Kidney (tissue), 22 donors: ENCODE measurements at places on chromosomes 6 and 20. TPM values are rescaled to one million over a fixed set of nuclear protein-coding genes. Genes with fewer than 3 reads are reported as not detected.

Gene LHFPL5
- 0.47 TPM for total RNA-seq

GRCh38 chr6:143607974-143608373 lies 69.8 kb upstream of the PHACTR2 start:
- H3K4me1 ChIP-seq: no peaks in the 10 kb centered on the region
- H3K4me3 ChIP-seq: no peak overlapping the region
- DNase-seq: no peak
- H3K27ac ChIP-seq: no peak overlapping the region
- no peaks in the 10 kb centered on the region for H3K36me3 ChIP-seq

- DNase-seq: no peak
- no peaks in the 10 kb centered on the region for H3K36me3 ChIP-seq
- H3K4me1 ChIP-seq: no peaks in the 10 kb centered on the region
- H3K27ac ChIP-seq: no peak overlapping the region
- no peak overlapping the region for H3K4me3 ChIP-seq
Observed at GRCh38 chr6:121055572-121056163, 278.6 kb downstream of the TBC1D32 start.

Gene MYH7B
- total RNA-seq: 0.76 TPM

DNA sequence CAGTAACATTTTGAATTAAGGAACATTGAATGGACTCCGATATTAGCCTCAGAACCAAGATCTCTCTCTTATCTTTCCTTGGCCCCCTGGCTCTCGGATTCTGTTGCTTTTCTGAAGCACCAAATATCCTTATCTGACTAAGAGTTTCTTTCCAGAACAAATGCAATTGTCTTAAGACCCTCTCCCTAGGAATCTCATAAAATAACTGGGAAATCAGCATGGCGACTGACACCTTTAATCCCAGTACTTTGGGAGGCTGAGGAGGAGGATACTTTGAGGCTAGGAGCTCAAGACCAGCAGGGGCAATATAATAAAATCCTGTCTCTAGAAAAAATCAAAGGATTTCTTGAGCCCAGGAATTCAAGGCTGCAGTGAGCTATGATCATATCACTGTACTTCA lies 984.5 kb downstream of the HACE1 start:
- H3K27me3 ChIP-seq: no peaks in the 10 kb centered on the region
- no peaks in the 10 kb centered on the region for H3K36me3 ChIP-seq
- no peaks in the 10 kb centered on the region for H3K4me1 ChIP-seq
- no peak overlapping the region for H3K27ac ChIP-seq
- no peak overlapping the region for H3K4me3 ChIP-seq

DNA sequence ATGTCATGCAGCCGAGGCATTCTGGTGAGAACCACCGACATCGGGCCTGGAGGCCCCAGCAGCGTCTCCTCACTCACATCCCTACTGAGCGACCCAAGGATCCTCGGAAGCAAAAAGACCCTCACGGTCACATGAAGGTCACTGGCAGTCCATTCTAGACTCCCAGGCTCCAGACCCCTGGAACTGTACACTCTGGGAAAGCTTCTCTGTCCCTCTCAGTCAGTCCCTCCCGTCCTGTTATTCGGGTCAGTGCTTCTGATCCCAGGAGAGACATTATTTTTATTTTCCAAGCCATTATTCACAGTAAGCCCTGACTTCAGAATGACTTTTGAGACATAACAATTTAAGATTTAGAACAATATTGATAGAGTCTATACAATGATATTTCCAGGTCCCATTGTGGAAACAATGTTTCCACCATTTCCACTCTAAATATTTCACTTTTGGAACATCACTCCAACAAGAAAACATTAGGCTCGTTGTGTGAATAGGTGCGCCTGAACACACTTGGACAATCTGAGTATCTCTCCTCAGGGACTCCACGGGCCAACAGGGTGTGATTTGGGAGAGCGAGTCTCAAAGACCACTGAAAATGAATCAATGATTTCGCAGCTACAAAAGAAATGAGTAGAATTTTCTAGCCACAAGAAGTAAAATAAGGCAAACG lies 199.7 kb downstream of the SOD2 start:
- no peaks in the 10 kb centered on the region for H3K36me3 ChIP-seq
- H3K4me1 ChIP-seq: no peaks in the 10 kb centered on the region
- DNase-seq: no peak
- H3K27me3 ChIP-seq: no peaks in the 10 kb centered on the region
- H3K27ac ChIP-seq: no peak overlapping the region

- H3K4me1 ChIP-seq: no peaks in the 10 kb centered on the region
- no peak overlapping the region for H3K4me3 ChIP-seq
- no peaks in the 10 kb centered on the region for H3K27me3 ChIP-seq
- no peak for DNase-seq
- H3K27ac ChIP-seq: no peak overlapping the region
Observed at GRCh38 chr20:59161721-59162120, 1.9 kb upstream of the ZNF831 start.

DNA sequence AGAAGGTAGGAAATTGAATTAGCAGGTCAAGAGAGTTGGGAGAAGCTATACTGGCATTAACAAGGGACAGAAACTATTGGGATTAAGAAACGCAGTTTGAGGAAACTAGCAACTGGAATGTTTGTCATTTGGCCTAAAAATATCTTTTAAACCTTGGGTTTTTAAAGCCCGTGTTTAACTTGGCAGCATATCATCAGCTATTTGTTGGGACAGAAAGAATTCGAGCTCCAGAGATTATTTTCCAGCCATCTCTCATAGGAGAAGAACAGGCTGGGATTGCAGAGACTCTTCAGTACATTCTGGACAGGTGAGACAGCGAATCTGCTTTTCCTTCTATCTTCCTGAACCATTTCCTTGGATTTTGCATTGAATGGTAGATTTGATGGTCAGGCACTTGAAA lies 17.8 kb downstream of the ACTR5 start:
- H3K27me3 ChIP-seq: no peaks in the 10 kb centered on the region
- peaks cover 7% of the 10 kb centered on the region for H3K36me3 ChIP-seq
- H3K4me1 ChIP-seq: no peaks in the 10 kb centered on the region
- no peak for DNase-seq
- H3K27ac ChIP-seq: no peak overlapping the region
- no peak overlapping the region for H3K4me3 ChIP-seq

GRCh38 chr6:127918506-127919427 lies 17.9 kb upstream of the THEMIS start:
- no peaks in the 10 kb centered on the region for H3K36me3 ChIP-seq
- no peaks in the 10 kb centered on the region for H3K4me1 ChIP-seq
- H3K27ac ChIP-seq: no peak overlapping the region
- H3K27me3 ChIP-seq: no peaks in the 10 kb centered on the region
- no peak overlapping the region for H3K4me3 ChIP-seq

GRCh38 chr6:37913210-37913609 lies 93.7 kb downstream of the ZFAND3 start:
- no peak overlapping the region for H3K27ac ChIP-seq
- H3K4me3 ChIP-seq: no peak overlapping the region
- DNase-seq: no peak

- no peak overlapping the region for H3K27ac ChIP-seq
- H3K36me3 ChIP-seq: no peaks in the 10 kb centered on the region
- no peaks in the 10 kb centered on the region for H3K4me1 ChIP-seq
- no peaks in the 10 kb centered on the region for H3K27me3 ChIP-seq
- H3K4me3 ChIP-seq: no peak overlapping the region
Observed at GRCh38 chr6:111711984-111712752, 106.5 kb upstream of the TRAF3IP2 start.

- H3K4me1 ChIP-seq: peaks cover 5% of the 10 kb centered on the region
- peak; percentile 97 for DNase-seq
- H3K27me3 ChIP-seq: peaks cover 3% of the 10 kb centered on the region
- H3K27ac ChIP-seq: peak within 1 kb of the TSS; percentile 97
- H3K36me3 ChIP-seq: no peaks in the 10 kb centered on the region
- peak within 1 kb of the TSS; percentile 81 for H3K4me3 ChIP-seq
Observed at GRCh38 chr6:81752084-81752920, at the start of gene TENT5A. TSS of gene TENT5A (minus strand) at chr6:81752681. CDS start at chr6:81752141, 540 bp downstream.

DNA sequence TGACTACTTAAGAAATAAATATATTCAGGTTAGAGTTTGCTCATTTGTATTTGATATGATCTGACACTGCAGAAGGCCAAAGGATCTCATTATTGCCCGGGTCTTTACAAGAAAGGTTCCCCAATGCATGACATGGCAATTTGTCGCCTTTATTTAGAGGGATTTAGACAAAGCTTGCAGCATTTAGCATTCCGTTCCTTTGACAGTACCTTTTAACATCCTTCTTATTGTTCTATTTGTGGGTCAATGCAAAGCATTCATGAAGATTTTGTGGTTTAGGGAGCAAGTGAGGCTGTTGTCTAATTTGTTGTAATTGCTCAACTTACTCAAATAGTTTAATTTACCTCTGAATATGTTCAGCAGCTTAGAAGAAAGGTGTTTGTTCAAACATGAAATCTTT lies 230.8 kb upstream of the FLRT3 start:
- no peaks in the 10 kb centered on the region for H3K4me1 ChIP-seq
- H3K27ac ChIP-seq: no peak overlapping the region
- no peak overlapping the region for H3K4me3 ChIP-seq
- DNase-seq: no peak
- no peaks in the 10 kb centered on the region for H3K36me3 ChIP-seq

Gene SGK2
- 42.9 TPM for total RNA-seq

DNA sequence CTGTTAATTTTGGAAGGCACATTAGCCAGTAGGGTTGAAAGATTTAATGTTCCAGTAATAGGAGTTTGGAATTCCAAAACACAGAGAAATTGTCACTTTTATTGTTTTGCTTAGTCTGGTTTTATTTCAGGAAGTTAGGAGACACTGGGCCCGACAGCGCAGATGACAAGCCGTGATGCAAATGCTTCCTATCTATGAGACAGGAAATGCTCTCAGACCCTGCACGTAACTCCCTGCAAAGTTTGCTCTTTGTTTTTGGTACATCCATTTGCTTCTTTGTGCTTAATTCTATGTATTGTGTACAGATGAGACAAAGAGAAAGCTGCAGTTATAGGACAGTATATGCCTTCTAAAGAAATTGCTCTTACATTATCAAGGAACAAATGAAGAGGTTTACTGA lies 201.6 kb upstream of the SGK1 start:
- H3K36me3 ChIP-seq: no peaks in the 10 kb centered on the region
- no peaks in the 10 kb centered on the region for H3K27me3 ChIP-seq
- peaks cover 33% of the 10 kb centered on the region for H3K4me1 ChIP-seq
- peak; percentile 30 for DNase-seq

- no peaks in the 10 kb centered on the region for H3K4me1 ChIP-seq
- no peak overlapping the region for H3K27ac ChIP-seq
- no peaks in the 10 kb centered on the region for H3K27me3 ChIP-seq
Observed at GRCh38 chr20:695165-695866, 19.7 kb upstream of the SCRT2 start.

Gene ACTL10
- total RNA-seq: 3.0 TPM

DNA sequence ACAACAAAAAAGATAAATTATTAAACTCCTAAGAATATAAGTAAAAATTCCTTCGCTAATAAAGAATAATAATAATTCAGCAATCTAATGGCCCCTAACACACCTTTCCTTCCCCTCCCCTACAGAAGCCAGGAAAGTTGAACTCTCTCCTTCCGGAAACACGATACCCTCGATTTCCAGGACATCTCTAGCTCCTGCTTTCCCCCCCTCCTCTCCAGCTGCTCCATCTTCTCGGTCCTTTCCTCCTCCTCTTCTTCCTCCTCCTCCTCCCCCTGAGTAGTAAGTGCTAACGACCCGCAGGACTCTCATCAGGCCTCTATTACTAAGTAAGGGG lies 603 bp downstream of the TASP1 start:
- peak overlapping the region; percentile 80 for H3K27ac ChIP-seq
- no peaks in the 10 kb centered on the region for H3K36me3 ChIP-seq
- peak overlapping the region; percentile 95 for H3K4me3 ChIP-seq
- peak; percentile 71 for DNase-seq

DNA sequence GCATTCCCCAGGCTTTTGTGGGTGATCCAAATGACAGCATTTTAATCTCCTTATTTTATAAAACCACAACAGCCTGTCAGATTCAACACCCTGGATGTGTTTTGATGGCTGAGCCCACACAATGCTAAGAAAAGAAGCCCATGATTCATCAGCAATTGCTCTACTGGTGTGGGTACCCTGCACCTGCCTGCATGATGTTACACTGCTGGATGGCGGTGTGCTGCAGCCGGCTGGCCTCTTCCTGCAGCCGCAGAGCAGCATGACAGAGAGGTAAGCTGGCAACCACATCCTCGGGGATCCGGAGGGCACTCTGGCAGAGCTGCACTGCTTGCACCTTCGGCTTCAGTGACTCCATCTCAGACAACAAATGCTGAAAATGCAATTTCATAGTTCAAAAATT lies 327.5 kb downstream of the SYNE1 start:
- no peak overlapping the region for H3K27ac ChIP-seq
- peaks cover 24% of the 10 kb centered on the region for H3K36me3 ChIP-seq
- H3K27me3 ChIP-seq: no peaks in the 10 kb centered on the region
- no peaks in the 10 kb centered on the region for H3K4me1 ChIP-seq

Gene TRIM15
- 2.2 TPM for total RNA-seq

- no peak overlapping the region for H3K4me3 ChIP-seq
- H3K27me3 ChIP-seq: no peaks in the 10 kb centered on the region
- DNase-seq: no peak
Observed at GRCh38 chr6:101550451-101550850, 156.9 kb downstream of the GRIK2 start.

- no peaks in the 10 kb centered on the region for H3K27me3 ChIP-seq
- no peak overlapping the region for H3K27ac ChIP-seq
- no peaks in the 10 kb centered on the region for H3K36me3 ChIP-seq
- DNase-seq: no peak
- no peak overlapping the region for H3K4me3 ChIP-seq
Observed at GRCh38 chr6:146408583-146408982, 135.1 kb upstream of the RAB32 start.

DNA sequence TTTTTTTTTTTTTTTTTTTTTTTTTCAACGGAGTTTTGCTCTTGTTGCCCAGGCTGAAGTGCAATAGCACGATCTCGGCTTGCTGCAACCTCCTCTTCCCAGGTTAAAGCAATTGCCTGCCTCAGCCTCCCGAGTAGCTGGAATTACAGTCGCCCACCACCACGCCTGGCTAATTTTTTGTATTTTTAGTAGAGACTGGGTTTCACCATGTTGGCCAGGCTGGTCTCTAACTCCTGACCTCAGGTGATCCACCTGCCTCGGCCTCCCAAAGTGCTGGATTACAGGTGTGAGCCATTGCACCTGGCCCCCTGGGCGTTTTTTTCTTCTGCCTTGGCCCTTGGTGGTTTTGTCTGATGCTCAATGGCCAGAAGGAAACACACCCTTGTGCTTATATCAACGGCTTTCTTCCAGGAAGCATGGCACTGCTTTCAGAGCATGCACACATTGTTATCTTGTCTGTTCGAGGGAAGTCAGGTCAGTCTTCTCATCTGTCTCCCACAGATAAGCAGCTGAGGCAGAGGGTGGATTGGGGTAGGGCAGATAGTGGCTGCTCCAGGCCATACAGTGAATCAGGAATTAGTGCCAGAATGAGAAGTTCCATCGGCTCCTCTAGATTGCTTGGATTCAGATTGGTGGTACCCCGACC lies 203.1 kb downstream of the TSHZ2 start:
- H3K27ac ChIP-seq: no peak overlapping the region
- no peak for DNase-seq
- H3K4me3 ChIP-seq: no peak overlapping the region
- H3K36me3 ChIP-seq: no peaks in the 10 kb centered on the region
